ENCODE measurements at places on chromosomes 4 and X.

- DNase-seq = no peak
Observed at GRCh38 chr4:16056681-16057385, 27.0 kb downstream of the PROM1 start.

DNA sequence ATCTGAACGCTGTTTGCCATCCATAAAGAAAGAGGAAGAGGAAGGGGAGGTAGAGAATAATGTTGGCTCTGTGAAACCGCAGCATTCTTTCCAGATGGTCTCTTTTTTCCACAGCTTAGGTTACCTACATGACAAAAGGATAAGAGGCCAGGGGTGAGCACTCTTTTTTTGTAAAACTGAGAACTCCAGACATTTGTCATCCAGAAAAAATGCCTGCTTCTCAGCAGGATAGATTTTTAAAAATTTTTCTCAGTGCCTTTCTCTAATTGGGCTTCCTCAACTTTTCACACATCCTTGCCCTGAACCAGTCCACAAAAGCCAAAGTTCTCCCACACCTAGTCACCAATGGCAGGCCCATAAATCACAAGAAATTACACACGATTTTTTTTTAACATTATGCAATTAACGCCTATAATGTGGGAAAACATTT is 158.1 kb upstream of the TENM3 start:
- DNase-seq = no peak

DNA sequence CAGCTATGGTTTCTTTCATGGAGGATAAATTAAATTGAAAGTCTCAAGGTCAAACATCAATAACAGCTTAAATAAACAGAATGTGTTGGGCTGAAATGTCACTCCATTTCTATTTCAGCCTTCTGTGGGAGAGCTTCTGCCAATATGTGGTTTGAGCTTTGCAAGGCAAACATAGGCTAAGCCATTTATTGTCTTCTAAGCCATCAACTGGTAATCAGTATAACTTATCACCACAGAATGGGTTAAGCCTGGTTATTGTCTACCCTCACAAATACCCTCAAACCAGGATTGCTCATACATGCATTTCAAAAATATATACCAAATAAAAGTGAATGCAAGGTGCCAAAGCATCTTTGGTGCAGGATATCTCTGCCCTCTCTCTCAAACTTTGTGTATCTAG is 52.7 kb downstream of the GABRB1 start:
- DNase-seq = no peak

- no peak for DNase-seq
Observed at GRCh38 chr4:118716304-118716703, 31.1 kb downstream of the METTL14 start.

Data from activated T-helper 1 cell treated with anti-CD3 and anti-CD28 coated beads, Interleukin-2, amount 50 U/mL, for 16 hours (primary cell).